ENCODE measurements at places on chromosomes 7 and 10.
A peak's percentile ranks its signal among the peaks of the same experiment; 100 is the strongest.

GRCh38 chr10:33136781-33137180 is 178.8 kb upstream of the ITGB1 start:
- peak; percentile 82 for DNase-seq

- DNase-seq = no peak
Observed at GRCh38 chr10:124458889-124459288, 2.7 kb upstream of the LHPP start.

DNA sequence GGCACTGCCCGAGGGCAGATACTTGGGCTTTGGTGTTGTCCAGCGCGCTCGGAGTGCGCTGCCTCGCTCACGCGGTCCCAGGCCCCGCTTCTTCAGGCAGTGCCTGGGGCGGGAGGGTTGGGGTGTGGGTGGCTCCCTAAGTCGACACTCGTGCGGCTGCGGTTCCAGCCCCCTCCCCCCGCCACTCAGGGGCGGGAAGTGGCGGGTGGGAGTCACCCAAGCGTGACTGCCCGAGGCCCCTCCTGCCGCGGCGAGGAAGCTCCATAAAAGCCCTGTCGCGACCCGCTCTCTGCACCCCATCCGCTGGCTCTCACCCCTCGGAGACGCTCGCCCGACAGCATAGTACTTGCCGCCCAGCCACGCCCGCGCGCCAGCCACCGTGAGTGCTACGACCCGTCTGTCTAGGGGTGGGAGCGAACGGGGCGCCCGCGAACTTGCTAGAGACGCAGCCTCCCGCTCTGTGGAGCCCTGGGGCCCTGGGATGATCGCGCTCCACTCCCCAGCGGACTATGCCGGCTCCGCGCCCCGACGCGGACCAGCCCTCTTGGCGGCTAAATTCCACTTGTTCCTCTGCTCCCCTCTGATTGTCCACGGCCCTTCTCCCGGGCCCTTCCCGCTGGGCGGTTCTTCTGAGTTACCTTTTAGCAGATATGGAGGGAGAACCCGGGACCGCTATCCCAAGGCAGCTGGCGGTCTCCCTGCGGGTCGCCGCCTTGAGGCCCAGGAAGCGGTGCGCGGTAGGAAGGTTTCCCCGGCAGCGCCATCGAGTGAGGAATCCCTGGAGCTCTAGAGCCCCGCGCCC is at the start of gene NPY:
Gene NPY (plus strand): TSS at position 294 of the 802 bp plus-strand sequence. CDS start 1,051 bp downstream, outside the sequence.
- DNase-seq = no peak

- DNase-seq = no peak
Observed at GRCh38 chr7:146411975-146412374, 295.4 kb downstream of the CNTNAP2 start.

GRCh38 chr7:94212160-94212559 is 182.5 kb upstream of the COL1A2 start:
- no peak for DNase-seq

DNA sequence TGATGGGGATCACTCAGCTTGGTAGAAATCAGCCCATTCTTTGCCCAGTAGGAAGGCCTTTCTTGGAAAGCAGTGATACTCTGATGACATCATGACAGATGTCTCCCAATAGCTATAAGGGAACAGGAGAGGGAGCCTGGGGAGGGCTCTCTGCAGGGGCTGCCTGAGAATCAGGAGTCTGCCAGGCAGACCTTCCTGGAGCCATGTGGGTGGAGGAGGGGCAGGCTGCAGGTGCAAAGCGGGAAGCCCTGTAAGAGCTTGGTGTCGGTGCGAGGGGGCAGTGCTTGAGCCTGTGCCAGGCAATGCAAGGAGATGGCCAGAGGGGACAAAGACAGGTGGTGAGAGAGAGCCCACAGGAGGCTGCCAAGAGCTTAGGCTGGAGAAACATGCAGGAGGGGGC is 5.0 kb upstream of the TNS3 start:
- DNase-seq = no peak

DNA sequence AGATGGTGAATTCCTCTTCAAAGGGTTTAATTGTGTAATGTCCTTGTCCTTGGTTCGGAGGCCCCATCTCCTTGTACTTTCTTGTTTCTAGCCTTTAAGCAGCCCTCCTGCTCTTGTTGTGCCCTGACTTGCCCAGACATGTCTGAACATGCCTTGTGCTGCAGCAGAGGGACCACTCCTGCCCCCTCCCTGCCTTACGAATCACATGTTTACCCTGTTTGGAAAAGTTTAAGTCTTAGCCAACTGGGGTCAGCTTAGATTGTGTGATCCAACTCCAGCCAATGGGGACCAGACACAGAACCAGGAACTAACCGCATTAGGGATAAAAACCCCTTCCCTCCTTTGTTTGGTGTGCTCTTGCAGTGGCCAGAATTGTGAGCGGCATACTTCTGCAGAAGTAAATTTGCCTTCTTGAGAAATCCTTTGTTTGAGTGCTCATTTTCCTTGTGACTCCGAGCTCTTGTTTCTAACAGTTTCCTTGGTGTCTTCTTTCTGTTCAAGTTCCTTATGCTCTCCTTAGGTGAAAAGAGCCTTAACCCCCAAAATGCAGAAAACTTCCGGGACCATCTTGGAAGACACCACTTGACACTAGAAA is 29.4 kb downstream of the CLRN3 start:
- no peak for DNase-seq

GRCh38 chr7:17054206-17054605 is 172.4 kb upstream of the AGR3 start:
- no peak for DNase-seq

GRCh38 chr7:114886241-114886640 is 35.7 kb upstream of the MDFIC start:
- no peak for DNase-seq

DNA sequence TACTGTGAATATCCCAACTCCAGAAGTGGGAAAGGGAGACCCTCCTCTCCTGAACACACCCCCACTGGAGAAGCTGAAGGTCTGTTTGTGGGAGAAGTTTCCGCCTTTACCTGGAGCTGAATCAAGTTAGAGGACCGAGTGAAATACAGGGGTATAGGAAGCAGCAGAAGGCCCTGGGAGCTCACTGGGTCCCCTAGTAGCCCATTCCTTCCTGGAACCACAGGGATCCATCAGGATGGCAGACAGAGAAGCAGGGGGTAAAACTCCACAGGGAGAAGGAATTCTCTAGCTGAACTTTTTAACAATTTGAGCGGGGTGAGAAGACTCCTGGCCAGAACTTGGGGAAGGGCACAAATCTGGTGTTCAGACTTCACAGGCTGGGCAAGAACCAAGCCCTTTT is 275.8 kb downstream of the GRID1 start:
- no peak for DNase-seq

DNA sequence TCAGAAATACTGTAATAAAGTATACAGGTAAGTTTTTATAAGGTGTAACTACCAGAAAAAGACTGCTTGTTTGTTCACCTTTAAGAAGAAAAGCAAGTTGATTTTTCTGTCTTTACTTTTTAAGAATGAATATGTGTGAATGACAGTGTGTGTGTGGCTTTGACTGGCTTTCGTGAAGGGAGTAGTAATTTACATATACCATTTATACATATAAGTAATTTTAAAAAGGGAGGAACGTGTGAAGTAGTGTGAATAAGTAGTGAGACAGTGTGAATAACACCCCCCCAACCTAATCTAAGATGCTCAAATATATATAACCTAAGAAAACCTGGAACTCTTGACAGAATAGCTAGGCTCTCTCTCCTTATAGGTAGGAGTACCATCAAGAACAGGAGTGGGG is 33.2 kb downstream of the RBM33 start:
- no peak for DNase-seq

DNA sequence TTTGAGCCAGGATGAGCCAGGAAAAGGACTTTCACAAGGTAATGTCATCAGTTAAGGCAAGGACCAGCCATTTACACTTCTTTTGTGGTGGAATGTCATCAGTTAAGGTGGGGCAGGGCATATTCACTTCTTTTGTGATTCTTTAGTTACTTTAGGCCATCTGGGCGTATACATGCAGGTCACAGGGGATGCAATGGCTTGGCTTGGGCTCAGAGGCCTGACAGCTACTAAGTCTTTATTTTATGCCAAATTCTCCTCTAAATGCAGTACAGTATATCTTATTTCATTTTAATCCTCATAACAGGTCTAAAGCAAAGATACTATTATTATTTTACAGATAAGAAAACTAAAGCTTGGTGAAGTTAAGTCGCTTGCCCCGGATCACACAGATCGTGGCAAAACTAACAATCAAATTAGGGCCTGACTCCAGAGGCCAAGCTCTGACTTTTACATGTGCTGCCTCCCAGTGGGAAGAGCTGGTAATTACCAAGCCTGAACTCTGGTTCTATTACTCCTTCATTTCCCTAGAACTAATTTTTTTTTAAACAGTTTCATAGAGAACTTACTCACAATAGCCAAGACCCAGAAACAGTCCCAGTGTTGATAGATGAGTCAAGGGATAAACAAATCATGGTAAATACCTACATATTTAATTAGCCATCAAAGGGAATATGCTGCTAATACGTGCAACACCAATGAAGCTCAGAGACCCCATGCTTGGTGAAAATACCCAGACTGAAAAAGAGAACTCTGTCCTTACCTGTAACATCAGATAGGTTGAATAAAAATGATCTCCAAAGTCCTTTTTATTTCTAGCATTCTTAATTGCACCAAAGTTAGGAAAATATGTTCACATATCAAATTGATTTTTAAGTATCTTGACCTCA is 35.4 kb downstream of the C7orf25 start:
- peak; percentile 69 for DNase-seq

DNA sequence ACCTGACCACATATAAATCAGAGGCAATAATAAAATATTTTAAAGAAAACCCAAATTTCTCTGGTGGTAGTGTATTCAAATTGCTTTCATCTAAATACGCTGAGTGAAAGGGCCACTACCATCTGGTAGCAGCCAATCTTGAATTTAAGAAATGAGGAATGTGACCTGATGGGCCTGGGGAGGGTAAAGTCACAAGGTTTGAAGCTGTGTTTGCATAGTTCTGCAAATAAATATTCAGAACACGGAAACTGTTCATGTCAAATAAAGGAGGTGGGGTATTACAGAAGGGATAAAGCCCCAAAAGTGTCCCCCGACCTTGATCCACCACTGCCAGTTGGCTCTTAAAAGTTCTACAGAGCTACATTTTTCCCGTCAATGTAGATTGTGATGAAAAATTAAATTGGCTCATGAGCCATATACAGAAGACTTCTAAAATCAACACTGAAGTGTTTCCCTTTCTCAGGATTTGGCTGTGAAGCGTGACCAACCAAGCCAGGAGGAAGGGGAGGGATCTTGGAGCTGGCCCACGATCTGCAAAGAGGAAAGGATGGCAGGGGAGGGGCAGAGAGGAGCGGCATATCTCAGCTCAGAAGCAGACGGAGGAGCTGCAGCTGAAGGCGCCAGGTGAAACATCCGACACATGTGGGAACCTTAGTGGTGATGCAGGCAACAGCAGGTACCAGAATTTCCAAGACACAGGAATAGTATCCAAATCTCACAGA is 39.6 kb downstream of the MPP7 start:
- no peak for DNase-seq

GRCh38 chr10:30812018-30812851 is 182.7 kb upstream of the LYZL2 start:
- no peak for DNase-seq

GRCh38 chr10:26219676-26220075 is 3.1 kb downstream of the GAD2 start:
- no peak for DNase-seq

DNA sequence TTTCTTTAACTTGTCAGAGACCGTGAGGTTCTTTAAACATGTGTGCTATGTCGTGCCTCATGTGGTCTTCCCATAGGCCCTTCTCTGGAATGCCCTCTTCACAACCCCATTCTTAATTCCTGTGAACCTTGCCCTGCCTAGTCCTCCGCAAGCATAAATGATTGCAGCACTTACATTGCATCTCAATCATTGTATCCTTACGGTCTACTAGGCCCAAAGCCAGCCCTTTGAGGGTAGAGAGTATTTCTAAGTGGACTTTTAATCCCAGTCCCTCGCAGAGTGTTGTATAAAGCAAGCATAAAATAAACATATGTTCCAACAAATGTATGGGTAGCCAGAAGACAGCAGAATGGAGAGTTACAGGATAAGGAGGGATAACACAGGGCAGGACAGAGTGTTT is 92.1 kb upstream of the FAM133B start:
- DNase-seq = no peak

DNA sequence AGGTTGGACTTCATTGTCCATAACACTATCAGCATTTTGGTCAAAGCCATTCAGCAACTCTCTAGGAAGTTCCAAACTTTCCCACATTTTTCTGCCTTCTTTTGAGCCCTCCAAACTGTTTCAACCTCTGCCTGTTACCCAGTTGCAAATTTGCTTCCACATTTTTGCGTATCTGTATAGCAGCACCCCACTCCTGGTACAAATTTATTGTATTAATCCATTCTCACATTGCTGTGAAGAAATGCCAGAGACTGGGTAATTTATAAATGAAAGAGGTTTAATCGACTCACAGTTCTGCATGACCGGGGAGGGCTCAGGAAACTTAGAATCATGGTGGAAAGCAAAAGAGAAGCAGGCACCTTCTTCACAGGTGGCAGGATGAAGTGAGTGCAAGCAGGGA is 198.8 kb downstream of the MTERF1 start:
- no peak for DNase-seq

- DNase-seq = no peak
Observed at GRCh38 chr10:5615316-5615715, 51.1 kb downstream of the ASB13 start.

DNA sequence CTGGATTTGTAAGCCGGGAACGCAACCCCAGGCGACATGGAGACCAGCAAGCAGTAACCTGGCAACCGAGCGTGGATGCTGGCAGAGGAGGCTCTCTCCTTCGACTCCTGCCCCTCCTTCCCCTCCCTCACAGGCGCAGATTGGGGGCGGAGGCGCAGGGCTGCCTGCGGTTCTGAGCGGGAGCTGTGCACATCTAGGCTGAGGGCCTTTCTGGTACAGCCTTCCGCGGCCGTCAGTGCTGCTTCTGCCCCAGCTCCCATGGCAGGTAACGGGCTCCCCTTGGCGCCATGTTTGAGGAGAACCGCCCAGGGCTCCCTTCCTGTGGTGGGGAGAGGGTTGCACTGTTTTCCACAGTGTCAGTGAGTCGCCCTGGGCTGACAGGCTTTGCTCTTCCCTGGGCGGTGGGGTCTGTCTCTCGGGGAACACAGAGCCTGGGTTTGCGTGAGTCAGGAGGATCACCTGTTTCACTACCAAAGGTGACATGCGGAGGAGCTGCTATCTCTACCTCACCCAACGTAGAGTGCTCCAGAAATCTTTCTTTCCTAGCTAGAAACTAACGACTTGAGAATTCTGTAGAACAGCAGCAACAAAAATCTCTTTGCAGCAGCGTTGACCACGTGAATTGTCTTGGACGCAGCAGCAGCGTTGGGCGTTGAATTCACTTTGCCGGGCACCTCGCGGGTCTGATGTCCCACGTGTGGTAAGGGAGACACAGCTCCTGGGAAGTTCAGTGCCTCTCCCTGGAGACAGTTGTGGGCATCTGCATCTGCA is 154.8 kb upstream of the COBL start:
- no peak for DNase-seq

GRCh38 chr7:64098-64915 is 128.1 kb upstream of the FAM20C start:
- DNase-seq = no peak

Measured in activated CD4-positive, alpha-beta T cell treated with anti-CD3 and anti-CD28 coated beads, Interleukin-2, Interleukin-6, amounts not matched to agents 100 ng/mL and 50 ng/mL, durations not matched to agents 16 hours and 8 hours (primary cell).